ENCODE measurements at places on chromosomes 13 and 19.

DNA sequence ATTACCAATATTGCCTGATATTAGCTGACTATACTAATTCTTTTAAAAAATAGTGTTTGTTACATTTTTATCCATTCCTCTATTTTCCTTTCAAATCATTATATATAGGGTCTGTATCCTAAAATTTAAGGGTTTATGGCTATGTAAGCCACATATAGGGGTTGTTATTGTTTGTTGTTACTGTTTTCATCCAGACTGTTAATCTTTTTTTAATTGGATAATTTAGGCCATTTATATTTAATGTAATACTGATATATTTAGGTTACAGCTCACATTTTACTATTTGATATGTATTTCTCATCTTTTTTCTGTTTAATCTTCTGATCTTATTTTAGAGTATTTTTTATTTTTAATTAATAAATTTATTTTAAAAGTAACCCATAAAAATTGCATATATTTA, 487.1 kb upstream of the SGCG start:
- DNase-seq, result no peak

GRCh38 chr19:29515233-29515619, 10.6 kb upstream of the VSTM2B start:
- no peak for DNase-seq

- no peak for DNase-seq
Measured at GRCh38 chr13:50476577-50477285, 366.8 kb downstream of the DLEU7 start.

GRCh38 chr13:109685203-109685602, 101.2 kb downstream of the IRS2 start:
- no peak for DNase-seq

DNA sequence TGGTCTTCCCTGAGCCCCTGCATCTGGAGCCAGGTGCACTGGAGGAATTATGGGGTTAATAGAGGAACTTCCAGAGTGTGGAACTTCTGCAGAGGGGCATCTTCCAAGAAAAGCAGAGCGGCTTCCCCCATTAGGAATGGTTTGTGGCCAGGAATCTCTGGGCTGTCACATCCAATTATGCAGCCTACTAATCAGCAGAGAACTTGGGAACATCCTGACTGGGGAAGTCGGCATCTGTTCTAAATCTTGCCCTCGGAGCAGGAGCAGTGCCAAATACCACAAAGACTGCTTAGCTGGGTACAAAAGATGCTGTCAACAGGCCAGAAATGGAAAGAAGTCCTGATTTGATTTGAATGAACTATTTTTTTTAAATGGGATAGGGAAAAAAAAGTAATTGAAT, 435.1 kb downstream of the ZNF536 start:
- DNase-seq, result no peak

GRCh38 chr13:35342440-35342839, 134.0 kb downstream of the MAB21L1 start:
- no peak for DNase-seq

- DNase-seq, result no peak
Measured at GRCh38 chr19:49441210-49441959, at the start of gene SLC17A7. SLC17A7 (minus strand) TSS chr19:49441527; CDS start chr19:49441379, 148 bp downstream.

DNA sequence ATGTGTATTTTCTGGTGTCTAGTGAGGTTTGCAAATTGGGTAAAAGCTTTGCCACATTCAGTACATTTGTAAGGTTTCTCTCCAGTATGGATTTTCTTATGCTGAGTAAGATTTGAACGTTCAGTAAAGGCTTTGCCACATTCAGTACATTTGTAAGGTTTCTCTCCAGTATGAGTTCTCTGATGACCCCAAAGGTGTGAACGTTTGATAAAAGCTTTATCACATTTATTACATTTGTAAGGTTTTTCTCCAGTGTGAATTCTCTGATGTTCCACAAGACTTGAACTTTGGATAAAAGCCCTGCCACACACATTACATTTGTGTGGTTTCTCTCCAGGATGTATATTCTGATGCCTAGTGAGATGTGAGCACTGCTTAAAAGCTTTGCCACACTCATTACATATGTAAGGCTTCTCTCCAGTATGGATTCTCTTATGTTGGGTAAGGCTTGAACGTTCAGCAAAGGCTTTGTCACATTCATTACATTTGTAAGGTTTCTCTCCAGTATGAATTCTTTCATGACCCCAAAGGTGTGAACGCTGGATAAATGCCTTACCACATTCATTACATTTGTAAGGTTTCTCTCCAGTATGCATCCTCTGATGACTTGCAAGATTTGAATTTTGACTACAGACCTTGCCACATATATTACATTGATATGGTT, 17.4 kb downstream of the ZNF677 start:
- no peak for DNase-seq

- no peak for DNase-seq
Measured at GRCh38 chr13:61261746-61262472, 153.7 kb downstream of the PCDH20 start.

- DNase-seq, result no peak
Measured at GRCh38 chr13:48866249-48866648, 109.5 kb upstream of the FNDC3A start.

DNA sequence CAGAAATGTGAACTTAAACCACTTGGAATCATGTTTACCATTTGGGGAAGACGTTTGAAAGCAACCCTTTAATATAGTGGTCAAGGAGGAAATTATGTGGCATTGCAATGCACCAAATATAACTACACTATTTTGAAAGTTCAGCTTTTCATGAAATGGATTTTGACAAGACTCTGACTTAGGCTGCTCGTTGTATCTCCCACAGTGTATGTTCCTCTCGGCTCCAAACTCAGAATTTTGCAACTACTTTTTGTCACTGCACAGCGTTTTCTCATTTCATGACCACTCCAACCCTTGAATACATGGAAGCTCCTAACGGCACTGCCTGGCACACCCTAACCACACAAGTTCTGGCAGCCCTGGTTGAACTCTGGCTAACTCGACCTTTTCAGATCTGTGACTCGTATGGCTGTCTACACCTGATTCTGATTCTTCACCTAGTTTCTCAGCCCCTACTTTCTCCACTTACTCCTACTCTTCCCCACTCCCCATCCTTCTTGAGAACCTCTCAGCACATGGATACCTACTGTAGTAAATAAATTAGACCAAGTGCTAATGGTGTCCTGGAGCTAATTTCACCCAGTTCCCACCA, 7.0 kb upstream of the POMP start:
- no peak for DNase-seq

DNA sequence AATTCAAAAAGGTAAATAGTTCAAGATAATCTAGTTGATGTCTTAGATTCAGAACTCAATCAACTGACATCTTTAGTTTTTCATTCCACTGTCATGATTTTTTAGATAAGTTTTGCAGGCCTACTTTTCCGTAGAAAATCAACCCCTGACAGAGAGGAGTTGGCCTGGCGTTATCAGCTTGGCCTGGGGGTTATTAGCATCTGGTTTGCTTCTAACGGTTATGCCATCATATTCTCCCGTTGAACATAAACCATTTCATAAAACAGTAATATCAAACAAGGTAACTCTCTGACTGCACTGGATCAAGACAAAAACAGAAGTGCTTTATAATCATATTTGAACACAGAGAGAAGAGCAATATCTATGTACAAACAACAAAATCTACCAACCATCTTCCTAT, 130.8 kb upstream of the PCDH20 start:
- no peak for DNase-seq
